SJCRH30 (cell line): ENCODE measurements at places on chromosomes 3 and 15. TPM values are rescaled to one million over a fixed set of nuclear protein-coding genes. Genes with fewer than 3 reads are reported as not detected.

DNA sequence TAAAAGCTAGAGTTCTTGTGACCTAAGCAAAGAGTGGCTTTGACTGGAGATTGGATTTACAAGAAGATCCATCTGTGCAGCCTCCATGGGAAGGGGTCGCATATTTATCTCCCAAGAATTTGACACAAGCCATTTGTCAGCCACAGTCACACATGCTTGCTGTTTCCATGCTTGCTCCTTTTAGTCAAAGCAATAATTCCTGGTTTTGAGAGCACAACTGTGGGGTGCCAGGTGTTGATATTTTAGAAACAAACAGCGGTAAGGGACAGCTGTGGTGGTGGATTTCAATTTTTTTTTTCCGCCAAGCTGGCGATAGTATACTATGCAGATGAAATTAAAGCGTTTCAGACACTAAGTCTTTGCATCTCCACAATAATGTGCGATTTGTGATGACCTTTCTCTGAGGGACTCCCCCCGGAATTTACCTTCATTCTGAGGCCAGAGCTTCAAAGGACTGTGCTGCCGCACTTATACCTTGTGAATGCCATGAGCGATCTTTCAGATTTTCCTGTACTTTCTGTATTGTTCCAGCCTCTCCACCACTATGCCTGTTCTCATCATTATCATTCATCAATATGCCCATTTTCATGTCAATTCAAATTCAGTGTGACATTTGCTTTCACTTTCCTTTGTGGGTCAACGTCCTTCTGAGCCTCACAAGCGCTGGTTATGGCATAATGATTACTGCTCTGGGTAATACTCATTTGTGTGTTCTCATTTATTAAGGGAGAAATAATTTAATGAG is 108.2 kb upstream of the KBTBD8 start:
- H3K4me1 ChIP-seq: peaks cover 8% of the 10 kb centered on the region
- no peaks in the 10 kb centered on the region for H3K36me3 ChIP-seq
- no peaks in the 10 kb centered on the region for H3K27me3 ChIP-seq
- peak; percentile 61 for DNase-seq
- H3K27ac ChIP-seq: peak overlapping the region; percentile 59

The NCBP2 gene
- 102 TPM in 2 replicates for total RNA-seq

DNA sequence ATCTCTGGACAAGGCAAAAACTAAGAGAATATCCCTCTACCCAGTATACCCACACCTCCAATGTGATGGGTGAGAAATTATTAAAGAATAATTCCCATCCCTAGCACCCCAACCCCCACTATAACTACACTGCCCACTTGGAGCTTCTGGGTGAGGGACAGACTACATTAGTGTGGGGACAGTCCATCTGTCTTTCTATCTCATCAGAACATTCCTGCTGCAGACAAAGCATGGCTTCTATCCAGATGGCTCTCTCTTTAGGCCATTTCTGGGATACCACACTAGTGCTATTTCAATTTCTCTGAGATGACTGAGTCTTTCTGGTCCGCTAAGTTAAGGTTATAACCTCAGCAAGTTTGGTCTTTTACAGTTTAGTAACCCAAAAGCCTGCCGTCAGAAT is 6.6 kb downstream of the CSNK1G1 start:
- H3K4me3 ChIP-seq: no peak overlapping the region
- peaks cover under 1% of the 10 kb centered on the region for H3K4me1 ChIP-seq
- 0 out of 2 replicates have a peak, but pooled peaks cover 2% of the 10 kb centered on the region for H3K36me3 ChIP-seq
- DNase-seq: no peak
- H3K27me3 ChIP-seq: no peaks in the 10 kb centered on the region

- no peak overlapping the region for H3K27ac ChIP-seq
- peak; percentile 22 for DNase-seq
- H3K4me3 ChIP-seq: no peak overlapping the region
- H3K4me1 ChIP-seq: no peaks in the 10 kb centered on the region
Measured at GRCh38 chr15:23073890-23074646, 34.7 kb upstream of the TUBGCP5 start.

DNA sequence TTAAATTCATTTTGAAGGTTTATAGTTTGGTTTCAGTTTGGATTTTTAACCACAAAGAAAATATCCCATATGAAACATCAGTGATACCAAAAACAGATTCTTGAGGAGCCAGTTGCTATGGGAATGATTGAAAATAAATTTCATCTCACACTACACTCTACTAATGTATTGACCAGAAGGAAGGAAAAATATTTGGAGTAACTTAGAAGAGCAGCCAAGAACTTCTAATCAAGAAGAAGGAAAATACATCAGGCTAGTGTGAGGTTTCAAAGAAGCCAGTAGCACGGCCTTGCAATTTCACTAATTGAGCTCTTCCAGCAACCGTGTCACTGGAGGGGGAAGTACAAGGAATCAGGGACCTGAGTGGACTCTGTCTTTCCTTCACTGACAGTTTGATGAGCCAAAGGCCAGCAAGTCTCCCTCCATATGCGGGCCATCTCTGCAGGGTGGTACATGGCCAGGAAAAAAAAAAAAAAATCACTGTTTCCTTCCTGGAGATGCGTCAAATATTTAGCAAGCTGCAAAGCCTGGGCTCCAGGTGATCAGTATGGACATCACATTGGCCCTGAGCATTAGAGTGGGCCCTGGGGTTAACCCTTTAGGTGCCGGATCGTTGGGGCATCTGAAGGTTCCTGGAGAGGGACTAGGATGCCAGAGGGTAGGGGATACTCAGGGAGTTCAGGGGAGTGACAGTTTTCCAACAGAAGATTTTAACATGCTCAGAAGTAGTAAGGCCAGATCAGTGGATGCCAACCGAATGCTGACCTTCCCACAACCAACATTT is 37.1 kb downstream of the SLC12A8 start:
- DNase-seq: no peak
- H3K27me3 ChIP-seq: no peaks in the 10 kb centered on the region
- no peak overlapping the region for H3K27ac ChIP-seq
- H3K4me1 ChIP-seq: no peaks in the 10 kb centered on the region

The TTLL13 gene
- not detected in 2 replicates for total RNA-seq

The ST6GAL1 gene
- total RNA-seq: 2.3 TPM in 2 replicates

DNA sequence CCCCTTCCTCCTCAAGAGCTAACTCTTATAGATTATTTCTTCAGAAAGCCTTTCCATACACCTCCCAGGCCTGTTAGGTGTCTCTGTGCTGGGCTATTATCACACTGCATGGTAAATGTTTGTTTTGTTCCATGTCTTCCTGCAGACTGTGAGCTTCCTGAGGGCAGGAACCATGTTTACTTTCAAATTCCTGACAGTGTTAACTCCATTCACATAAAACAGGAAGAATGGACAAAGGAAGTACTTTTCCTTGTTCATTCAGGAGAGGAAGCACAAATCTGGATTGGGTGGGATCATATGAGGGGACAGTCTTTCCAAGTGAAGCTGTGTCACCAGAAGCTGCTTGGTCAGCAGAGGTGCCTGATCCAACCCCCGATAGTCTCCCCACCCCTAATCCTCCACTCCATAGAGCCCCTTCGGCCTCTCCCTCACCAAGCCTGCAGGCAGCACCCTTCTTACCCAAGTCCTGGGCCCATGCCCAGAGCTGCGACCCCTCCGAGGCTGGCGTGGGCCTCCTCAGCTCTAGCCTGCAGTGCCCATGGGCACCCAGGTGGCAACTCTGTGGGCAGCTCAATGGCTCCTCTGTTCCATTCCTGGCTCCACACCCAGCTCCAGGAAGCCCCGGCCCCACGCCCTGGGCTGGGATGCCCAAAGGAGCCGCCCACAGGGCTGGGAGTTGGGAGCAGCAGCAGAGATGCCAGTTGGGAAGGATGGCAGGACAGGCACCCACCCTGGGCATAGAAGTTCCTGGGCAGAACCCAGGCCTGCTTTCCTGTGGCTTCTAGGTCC is 6.9 kb downstream of the SHF start:
- H3K27ac ChIP-seq: peak overlapping the region; percentile 28
- H3K4me3 ChIP-seq: no peak overlapping the region
- DNase-seq: no peak
- peaks cover 10% of the 10 kb centered on the region; the same call in 1 of the 2 replicates for H3K36me3 ChIP-seq
- peaks cover 64% of the 10 kb centered on the region for H3K4me1 ChIP-seq

DNA sequence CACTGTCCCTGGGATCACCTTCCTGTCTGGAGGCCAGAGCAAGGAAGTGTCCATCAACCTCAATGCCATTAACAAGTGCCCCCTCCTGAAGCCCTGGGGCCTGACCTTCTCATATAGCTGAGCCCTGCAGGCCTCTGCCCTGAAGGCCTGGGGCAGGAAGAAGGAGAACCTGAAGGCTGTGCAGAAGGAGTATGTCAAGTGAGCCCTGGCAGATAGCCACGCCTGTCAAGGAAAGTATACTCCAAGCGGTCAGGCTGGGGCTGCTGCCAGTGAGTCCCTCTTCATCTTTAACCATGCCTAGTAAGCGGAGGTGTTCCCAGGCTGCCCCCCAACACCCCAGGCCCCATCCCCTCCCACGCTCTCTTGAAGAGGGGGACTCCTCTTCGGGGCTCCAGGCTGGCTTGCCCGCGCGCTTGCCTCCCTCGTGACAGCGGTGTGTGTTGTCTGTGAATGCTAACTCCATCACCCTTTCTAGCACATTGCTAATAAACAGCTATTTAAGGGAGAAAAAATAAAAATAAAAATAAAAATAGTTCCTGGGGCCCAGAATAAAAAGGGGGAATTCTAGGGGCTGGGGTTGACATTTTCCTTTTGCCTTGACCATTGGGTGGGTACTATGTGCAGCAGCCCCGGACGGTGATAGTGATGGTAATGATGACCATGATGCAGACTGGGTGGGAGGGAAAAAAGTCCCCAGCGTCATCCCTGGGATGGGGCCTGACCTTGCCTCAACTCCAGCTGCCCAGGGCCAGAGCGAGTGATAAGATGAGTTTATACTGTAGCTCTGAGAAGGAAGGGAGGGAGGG is 3.3 kb upstream of the ALAS1 start:
- no peak overlapping the region for H3K27ac ChIP-seq
- DNase-seq: no peak
- H3K4me1 ChIP-seq: peaks cover 30% of the 10 kb centered on the region
- H3K27me3 ChIP-seq: no peaks in the 10 kb centered on the region
- H3K36me3 ChIP-seq: 0 out of 2 replicates have a peak, but pooled peaks cover 3% of the 10 kb centered on the region
- H3K4me3 ChIP-seq: no peak overlapping the region

DNA sequence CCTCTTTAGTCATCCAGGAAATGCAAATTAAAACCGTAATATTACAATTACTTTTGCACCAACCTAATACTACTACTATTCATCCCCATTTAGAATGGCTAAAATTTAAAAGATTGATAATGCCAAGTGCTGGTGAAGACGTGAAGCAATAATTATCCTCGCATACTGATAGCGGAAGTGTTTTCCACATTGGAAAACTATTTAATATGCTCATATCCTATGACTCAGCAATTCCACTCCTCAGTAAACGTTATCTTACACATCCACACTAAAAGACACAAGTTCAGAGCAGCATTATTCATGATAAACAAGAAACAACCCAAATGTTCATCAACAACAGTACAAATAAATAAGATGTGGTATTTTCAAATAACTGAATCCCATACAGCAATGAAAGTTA is 70.6 kb downstream of the VPS13C start:
- no peaks in the 10 kb centered on the region for H3K4me1 ChIP-seq
- H3K27me3 ChIP-seq: no peaks in the 10 kb centered on the region
- no peak overlapping the region for H3K4me3 ChIP-seq
- no peak overlapping the region for H3K27ac ChIP-seq
- DNase-seq: no peak

The ATP13A4 gene
- 0.18 and 0.49 TPM in 2 replicates for total RNA-seq

DNA sequence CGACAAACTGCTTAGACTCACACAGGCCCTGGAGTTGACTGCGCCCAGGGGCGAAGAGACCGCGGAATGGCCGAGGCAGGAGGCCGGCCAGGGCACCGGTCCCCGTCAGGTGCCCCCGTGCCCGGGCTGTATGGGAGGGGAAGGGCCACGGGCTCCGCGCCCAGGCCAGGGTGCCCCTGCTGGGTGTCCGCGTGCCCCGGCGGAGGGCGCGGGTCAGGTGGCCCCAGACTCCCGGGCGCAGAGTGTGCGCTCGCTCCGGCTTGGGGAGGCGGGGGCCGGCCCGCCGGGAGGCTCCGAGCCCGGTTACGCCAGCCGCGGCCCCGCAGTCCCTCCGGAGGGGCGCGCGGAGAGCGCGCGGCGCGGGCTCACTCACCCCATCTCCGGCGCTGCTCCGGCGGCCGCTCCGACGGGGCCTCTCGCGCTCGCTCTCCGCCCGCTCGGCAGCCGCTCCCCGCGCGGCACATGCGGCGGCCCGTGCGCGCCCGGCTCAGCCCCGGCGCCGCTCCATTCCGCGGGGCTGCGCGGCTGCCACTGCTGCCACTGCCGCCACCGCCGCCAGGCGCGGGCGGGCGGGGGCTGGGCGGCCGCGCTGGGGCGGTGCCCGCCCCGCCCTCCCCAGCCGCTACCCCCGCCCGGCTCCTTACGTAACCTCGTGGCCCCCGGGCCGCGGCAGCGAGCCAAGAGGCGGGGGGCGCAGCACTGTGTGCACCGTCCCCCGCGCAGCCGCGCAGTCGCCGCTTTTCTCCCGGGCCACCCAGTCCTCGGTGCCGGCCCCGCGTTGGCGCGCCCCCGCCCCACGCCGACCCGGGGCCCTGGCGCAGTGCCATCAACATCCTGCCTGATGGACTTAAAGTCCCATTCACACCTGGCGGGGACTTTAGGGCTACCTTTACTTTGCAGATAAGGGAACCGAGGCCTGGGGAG is at the start of gene HOMER2:
Gene HOMER2 (minus strand): TSS at position 563 of the 924 bp plus-strand sequence. CDS start 185 bp downstream, at position 378.
- H3K27ac ChIP-seq: no peak within 1 kb of the TSS
- no peaks in the 10 kb centered on the region for H3K36me3 ChIP-seq
- peak; percentile 17 for DNase-seq
- no peaks in the 10 kb centered on the region for H3K4me1 ChIP-seq
- peak within 1 kb of the TSS; percentile 64 for H3K4me3 ChIP-seq
- peaks cover 4% of the 10 kb centered on the region for H3K27me3 ChIP-seq

DNA sequence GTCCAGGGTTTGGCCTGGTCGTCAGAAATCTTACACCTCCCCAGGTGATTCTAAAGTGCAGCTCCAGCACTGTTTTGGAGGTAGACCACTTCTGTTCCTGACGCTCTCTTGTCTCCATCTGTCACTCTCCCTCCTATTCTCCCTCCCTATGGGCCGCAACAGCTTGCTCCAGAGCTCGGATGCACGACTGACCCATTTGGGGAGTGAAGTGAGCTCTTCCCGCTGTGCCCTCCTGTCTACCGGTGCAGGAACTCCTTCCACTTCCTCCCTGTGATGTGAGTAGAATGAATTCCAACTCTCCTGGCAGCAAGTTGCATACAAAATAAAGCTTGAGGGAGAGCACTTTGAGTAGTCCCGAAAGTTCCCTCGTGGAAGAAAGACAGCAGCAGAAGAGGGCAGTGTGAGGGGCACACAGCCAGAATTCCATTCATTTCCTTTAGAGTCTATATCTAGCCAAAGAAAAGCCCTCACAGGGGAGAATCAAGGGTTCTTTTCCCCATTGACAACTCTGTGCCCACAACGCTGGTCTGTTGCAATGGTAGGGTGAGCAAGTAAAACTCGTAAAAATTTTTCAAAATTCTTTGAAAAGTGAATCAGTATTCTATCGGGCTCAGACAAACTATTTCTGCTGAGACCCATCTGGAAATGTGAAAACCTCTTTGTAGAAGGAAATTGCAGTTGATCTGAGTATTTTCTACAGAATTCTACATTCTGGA is 39.9 kb upstream of the BDH1 start:
- H3K4me1 ChIP-seq: peaks cover 19% of the 10 kb centered on the region
- no peaks in the 10 kb centered on the region for H3K27me3 ChIP-seq
- no peak for DNase-seq
- no peak overlapping the region for H3K4me3 ChIP-seq

DNA sequence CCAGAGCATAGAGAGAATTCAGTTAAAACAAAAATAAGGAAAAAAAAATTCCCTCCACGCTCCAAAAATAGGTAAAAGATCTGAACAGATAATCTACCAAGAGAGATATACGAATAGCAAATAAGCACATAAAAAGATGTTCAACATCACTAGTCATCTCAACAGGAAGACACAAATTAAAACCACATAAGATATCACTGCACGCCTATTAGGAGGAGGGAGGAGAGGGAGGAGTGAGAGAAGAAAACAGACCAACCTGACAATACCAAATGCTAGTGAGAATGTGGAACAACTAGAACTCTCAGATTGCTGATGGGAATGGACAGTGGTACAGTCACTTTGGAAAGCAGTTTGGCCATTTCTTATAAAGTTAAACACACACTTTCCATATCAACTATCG is 212.5 kb downstream of the FMN1 start:
- no peak overlapping the region for H3K27ac ChIP-seq
- H3K4me3 ChIP-seq: no peak overlapping the region
